Activated naive CD8-positive, alpha-beta T cell treated with anti-CD3 and anti-CD28 coated beads for 36 hours (primary cell): ENCODE measurements at places on chromosomes 16 and 17.
A peak's percentile ranks its signal among the peaks of the same experiment; 100 is the strongest.

DNA sequence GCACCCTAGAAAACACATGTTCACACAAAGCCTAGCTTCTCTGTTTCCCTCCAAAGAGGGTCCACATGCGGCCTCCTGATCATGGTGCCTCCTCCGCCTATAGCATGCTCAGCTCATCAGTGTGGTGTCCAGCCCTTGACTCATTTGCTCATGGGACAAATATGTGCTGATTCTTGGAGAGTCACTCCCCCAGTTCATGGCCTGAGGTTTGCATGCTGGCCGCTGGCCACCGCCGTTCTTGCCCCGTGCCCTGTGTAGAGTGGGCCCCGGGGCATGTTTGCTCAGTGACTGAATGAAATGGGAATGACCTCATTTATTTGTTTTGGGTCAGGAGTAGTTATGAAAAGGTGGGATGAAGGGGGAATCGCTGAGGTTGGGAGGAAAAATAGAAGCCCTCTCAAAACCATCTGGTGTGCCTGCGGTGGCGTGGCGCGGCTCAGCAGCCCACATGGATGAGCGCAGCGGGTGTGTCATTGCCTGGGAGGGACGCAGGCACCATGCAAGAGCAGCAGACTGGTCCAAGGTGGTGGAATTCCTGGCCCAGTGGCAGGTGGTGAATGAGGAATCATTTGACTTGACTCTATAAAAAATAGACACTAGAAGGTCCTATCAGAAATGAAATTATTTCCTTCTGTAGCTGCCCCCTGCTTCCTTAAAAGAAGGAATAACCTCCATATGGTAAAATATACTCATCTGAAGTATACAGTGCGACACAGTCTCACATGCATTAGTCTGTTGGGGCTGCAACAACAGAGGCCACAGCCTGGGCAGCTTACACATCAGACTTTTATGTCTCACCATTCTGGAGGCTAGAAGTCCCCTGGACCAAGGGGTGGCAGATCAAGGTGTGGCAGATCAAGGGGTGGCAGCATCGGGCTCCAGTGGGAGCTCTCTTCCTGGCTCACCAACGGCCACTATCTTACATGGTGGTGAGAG lies 31.7 kb downstream of the CRISPLD2 start:
- no peak for DNase-seq

DNA sequence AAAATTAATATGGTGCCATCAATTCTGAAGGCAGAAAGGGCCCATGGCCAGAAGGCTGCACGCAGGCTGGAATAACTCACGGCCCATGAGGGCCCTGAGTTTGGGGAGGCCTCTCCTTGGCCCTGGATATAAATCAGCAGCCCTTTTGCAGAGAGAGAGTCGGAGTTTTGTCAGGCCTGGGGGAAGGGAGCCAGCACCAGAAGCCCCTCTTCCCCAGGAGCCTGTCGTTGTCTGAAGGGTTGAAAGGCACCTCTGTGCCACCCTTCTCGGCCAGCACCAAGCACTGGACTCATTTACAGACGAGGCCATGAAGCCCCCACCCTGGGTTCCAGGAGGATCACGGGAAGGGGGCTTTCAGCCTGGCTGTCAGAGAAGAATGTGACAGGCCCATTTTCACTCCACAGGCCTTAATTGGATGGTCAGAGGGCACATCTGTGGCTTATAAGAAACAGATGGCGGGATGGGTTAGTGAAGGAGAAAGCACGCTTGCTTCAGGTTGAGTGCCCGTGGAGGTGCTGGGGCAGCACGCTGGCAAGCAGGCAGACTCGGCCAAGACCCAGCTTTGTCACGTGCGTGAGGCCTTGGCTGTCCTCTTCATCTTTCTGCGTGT lies 140.6 kb downstream of the CLEC16A start:
- DNase-seq, result no peak

GRCh38 chr17:29283961-29284360 lies 10.0 kb downstream of the NUFIP2 start:
- DNase-seq, result no peak

DNA sequence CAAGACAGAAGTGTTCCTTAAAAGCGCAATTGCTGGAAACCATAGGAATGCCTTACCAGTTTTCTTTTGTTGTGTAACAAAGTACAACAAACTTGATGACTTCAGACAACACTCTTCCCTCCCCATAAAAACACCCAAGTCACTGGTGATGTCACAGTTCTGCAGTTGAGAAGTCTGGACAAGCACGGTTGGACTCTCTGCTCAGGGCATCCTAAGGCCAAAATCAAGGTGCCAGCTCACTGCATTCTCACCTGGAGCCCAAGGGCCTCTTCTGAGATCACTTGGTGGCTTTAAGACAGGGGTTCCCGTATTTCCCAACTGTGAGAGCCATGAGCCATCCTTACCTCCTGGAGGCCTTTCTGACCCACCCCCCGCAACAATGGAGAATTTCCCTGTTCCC lies 45.6 kb upstream of the MEAK7 start:
- DNase-seq, result no peak

GRCh38 chr16:81625544-81626153 lies 153.4 kb upstream of the PLCG2 start:
- DNase-seq, result peak; percentile 15

GRCh38 chr17:2776589-2777241 lies 19.5 kb upstream of the RAP1GAP2 start:
- DNase-seq, result peak; percentile 24

DNA sequence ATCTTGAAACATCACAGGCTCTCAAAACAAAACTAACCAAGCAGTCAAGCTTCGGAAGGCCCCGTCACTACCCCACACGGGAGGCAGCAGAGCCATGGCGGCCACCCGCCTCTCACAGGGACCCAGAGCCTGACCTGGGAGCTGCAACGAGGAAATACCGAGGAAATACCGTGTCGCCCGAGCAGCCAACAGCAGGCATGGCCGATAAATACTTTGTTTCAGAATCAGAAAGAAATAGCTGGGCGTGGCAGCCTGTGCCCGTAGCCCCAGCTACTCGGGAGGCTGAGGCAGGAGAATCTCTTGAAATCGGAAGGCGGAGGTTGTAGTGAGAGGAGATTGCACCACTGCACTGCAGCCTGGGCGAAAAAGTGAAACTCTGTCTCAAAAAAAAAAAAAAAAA lies 6.9 kb downstream of the LMF1 start:
- no peak for DNase-seq

GRCh38 chr17:30196504-30196903 lies 39.0 kb downstream of the SLC6A4 start:
- no peak for DNase-seq

- no peak for DNase-seq
These were observed 837 bp upstream of the PER1 start for GRCh38 chr17:8153031-8153451.

DNA sequence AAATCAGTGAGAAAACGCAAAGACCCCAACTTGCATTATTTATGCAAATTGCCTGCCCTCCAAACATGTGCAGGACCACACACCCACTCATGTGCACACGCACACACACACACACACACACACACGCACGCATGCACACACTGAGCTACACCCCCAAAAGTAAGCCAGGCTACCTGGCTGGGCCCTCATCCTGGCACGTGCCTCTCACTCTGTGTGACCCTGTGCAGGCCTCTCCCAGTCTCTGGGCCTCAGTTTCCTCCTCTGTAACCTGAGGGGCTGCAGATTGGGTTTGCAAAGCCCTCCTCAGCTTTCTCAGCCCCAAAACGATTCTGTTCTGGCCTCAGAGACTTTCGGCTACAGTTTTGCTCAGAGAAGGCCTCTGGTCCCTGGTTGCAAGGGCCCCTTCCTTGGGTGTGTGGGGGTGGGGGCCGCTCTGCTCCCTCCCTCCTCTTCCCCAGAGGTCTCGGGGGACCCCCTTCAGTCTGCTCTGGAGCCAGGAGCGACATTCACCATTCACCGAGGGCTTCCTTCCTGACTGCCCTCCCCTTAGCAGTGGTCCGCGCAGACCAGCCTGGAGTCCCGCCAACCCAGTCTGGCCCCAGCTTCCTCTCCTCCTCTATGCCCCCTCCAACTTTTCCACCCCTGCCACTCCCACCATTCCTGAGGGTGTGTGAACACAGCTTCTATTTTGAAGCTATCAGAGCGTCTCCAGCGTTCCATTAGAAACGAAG lies 5.4 kb upstream of the PIK3R6 start:
- DNase-seq, result no peak

DNA sequence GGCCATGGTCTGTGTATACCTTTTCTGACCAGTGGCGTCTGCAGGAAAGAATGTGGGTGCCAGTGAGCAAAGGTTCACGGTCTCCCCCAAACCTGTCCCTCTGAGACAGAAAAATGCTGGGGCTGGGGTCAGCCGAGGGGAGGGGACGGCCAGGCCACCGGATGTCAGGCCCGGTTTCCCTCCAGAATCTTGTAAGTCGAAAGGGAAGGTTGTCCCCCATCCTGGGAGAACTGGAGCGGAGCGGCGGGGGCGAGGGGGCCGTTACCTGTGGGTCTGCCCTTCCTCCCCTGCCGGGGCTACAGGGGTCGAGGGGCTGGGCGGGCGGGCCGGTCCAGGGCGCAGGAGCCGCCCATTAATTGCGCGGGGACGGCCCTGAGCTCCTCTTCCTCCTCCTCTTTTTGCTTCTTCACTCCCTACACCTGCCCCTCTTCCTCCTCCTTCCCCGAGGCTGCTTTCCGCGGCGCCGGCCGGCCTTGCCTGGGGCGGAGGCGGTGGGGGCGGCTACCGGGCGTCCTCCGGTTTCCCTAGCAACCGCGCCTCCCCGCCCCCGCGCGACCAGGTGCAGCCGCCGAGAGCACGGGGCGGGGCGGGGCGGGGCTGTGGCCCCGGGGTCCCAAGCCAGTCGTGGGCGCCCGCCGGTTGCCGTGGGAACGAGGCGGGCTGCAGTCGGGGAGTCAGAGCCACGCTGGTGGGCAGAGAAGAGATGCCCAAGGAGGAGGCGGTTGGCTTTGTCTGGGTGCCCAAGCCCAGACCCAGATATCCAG lies at the start of gene MARCHF10:
Gene MARCHF10 (minus strand): TSS at position 503 of the 764 bp plus-strand sequence. CDS start 6,579 bp downstream, outside the sequence.
- peak; percentile 69 for DNase-seq

GRCh38 chr16:66474750-66475199 lies 47.7 kb downstream of the BEAN1 start:
- DNase-seq, result peak; percentile 62

DNA sequence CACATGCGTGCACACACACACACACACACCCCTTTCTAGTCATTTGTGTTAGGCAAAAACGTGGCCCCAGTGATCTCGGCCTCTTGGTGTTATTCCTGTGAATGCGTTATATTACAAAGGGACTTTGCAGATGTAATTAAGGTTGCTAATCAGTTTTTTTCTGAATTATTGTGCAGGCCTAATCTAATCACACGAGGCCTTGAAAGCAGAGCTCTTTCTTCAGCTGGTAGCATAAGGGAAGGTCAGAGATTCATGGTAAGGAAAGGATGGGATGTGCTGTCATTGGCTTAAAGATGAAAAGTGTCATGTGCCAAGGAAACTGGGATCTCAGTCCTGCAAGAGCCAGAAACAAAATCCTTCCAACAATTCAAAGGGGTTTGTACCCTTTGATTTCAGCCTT lies 113.4 kb upstream of the ELAC2 start:
- DNase-seq, result no peak
